Adipocyte (in vitro differentiated cells): ENCODE measurements at places on chromosomes 11 and 22.

GRCh38 chr22:17370026-17370765, 936 bp downstream of the CECR2 start:
- no peak for DNase-seq

- peak; percentile 45 for DNase-seq
Observed at GRCh38 chr11:47466701-47467250, 17.8 kb upstream of the RAPSN start.

DNA sequence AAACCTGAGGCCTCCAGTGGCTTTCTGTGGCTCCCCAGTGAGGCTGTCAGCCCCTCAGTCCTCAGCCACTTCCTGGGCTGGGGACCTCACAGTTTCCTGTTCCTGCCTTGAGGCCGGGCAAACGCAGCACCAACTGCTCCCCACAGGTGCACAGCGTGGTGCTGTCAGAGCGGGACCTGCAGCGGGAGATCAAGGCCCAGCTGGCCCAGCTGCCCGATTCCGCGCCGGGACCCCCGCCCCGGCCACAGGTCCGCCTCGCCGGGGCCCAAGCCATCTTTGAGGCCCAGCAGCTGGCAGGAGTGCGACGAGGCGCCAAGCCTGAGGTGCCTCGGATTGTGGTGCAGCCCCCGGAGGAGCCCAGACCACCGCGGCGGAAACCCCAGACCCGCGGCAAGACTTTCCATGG, 5.4 kb downstream of the TBC1D10C start:
- no peak for DNase-seq

- no peak for DNase-seq
Observed at GRCh38 chr11:30789270-30789669, 203.1 kb upstream of the MPPED2 start.

- DNase-seq, result peak; percentile 74
Observed at GRCh38 chr11:68120273-68121066, 718 bp downstream of the CHKA start.

GRCh38 chr22:19825904-19826618, 28.6 kb downstream of the GNB1L start:
- no peak for DNase-seq

DNA sequence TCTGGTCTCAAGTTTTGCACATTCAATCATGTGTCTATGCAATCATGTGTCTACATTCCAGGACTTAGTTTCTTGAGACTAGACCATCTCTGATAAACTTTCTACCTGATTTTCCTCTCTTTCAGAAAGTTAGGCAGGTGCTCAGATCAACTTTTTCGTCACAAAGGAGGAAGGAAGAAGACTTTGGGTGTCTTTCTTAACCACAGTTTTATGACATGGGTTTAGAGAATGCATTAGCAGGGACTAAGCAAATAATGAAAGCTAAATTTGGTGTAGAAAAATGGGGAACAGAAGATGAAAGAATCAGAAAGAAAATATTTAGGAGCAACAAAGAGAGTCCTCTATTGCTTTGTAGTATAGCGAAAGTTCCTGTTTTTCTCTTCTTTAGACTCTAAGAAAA, 7.7 kb upstream of the GLYATL1B start:
- DNase-seq, result no peak

DNA sequence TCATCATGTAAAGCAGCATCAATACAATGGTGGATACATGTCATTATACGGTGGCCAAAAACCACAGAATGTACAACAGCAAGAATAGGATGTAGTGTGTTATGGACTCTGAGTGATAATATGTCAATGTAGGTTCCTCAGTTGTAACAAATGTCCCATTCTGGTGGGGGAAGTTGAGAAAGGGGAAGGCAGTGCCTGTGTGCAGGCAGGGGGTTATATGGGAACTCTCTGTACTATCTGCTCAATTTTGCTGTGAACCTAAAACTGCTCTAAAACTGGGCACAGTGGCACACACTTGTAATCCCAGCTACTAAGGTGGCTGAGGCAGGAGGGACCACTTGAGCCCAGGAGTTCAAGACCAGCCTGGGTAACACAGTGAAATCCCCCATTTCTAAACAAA, 5.9 kb downstream of the CHKA start:
- no peak for DNase-seq

- no peak for DNase-seq
Observed at GRCh38 chr22:17486313-17486712, 77.0 kb upstream of the SLC25A18 start.
